Brain (organoid and tissue), 16 donors: ENCODE measurements at places on chromosomes 2 and 18. TPM values are rescaled to one million over a fixed set of nuclear protein-coding genes. Genes with fewer than 3 reads are reported as not detected.

- DNase-seq: peak; percentile 58
Measured at GRCh38 chr2:50143822-50144575, 887.9 kb downstream of the NRXN1 start.

DNA sequence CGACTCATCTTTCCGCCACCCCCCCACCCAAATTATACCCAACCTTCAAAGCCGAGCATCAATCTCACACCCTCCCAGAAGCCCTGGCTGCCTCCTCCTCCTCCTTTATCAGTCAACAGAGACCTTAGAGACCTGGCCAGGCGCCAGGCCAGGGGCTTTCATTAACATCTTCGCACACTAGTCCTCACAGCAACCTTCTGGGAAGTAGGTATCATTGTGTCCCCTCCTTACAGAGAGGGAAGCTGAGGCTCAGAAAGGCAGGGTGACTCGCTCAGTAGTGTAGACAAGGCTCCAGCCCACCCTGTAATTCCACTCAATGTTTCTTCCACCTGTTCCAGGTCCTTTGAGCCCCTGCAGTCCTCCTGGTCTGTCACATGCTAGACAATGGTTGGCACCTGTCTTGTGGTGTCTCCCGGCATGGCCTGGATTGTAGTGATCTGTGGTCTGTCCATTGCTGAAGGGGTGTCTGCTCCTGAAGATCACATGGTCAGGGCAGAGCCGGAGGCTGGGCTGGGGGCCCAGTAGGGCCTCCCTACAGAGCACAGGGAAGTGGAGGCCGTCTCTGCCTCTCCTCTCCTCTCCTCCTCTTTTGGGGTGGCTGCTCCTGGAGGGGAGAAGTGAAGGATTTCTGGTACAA lies 36.0 kb downstream of the KLHL29 start:
- DNase-seq: no peak

GRCh38 chr18:74507927-74508326 lies 11.8 kb downstream of the CNDP2 start:
- DNase-seq: no peak

DNA sequence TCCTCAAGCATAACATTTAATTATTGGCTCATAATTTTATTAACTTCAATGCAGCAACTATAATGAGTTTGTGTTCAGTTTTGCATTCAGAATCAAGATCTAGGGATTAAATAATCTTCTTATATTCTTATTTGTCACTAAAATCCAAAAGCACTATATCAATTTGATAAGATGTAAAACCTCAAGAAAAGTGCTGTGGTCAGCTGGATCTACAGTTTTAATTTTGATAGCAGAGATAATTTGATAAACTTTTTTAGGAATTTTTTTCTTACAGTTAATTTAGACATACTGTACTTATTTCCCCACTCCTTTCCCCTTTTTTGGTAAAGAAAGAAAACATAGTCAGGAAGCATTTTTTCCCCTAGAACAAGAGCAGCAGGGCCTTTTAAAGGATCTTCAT lies 146.4 kb downstream of the GRB14 start:
- no peak for DNase-seq

The DNAJC5G gene
- polyA plus RNA-seq: not detected

The SNORC gene
- 16.9 TPM for polyA plus RNA-seq
